ENCODE measurements at places on chromosomes 1 and 21. TPM values are rescaled to one million over a fixed set of nuclear protein-coding genes. Genes with fewer than 3 reads are reported as not detected.
A peak's percentile ranks its signal among the peaks of the same experiment; 100 is the strongest.

KIF26B gene
- 8.6 TPM for total RNA-seq

LGR6 gene
- 9.4 TPM for total RNA-seq

DMBX1 gene
- not detected for total RNA-seq

DRAM2 gene
- total RNA-seq = 31.1 TPM

SV2A gene
- total RNA-seq = 16.7 TPM

ZDHHC18 gene
- total RNA-seq = 19.8 TPM

CYP4X1 gene
- 0.38 TPM for total RNA-seq

TDRD10 gene
- not detected for total RNA-seq

DNALI1 gene
- total RNA-seq = 10.5 TPM

ADAMTS5 gene
- total RNA-seq = 65.0 TPM

DNA sequence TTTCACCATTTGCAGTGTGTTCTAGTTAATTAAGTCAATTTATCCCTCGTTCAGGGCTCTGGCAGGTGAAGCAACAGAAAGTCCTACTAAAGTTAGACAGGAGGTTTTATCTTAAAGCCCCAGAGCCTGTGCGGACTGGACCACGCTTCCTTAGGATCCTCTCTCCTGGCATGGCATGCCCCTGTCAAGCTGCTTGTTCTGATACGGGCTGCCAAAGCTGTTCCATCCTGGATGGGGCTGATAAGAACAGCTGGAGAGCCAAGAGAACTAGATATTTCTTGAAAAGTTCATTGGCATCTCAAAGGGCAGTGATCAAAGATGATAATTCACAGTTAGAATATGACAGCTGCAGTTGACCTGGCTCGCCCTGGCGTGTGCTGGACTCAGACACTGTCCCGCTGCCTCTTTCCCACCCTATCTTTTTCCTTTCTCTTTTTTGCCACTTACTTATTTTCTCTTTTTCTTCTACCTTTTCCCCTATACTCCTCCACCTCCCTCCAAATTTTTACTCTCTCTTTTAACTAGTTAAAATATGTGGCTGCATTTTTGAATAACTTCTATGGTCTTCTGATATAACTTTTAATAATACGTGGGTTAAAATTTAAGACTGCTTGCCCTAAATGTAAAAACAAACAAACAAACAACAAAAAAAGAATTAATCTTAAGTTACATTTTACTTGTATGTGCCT lies 96.7 kb downstream of the ABCA4 start:
- no peaks in the 10 kb centered on the region for H3K27me3 ChIP-seq
- no peaks in the 10 kb centered on the region for H3K36me3 ChIP-seq
- peaks cover 48% of the 10 kb centered on the region for H3K4me1 ChIP-seq
- DNase-seq = no peak
- no peak overlapping the region for H3K27ac ChIP-seq
- no peak overlapping the region for H3K4me3 ChIP-seq

GRCh38 chr1:43912607-43913006 lies 21.0 kb upstream of the ARTN start:
- H3K4me1 ChIP-seq = peaks cover 17% of the 10 kb centered on the region
- no peaks in the 10 kb centered on the region for H3K27me3 ChIP-seq
- H3K4me3 ChIP-seq = no peak overlapping the region
- H3K36me3 ChIP-seq = peaks cover 4% of the 10 kb centered on the region
- no peak for DNase-seq
- peak overlapping the region; percentile 71 for H3K27ac ChIP-seq

DNA sequence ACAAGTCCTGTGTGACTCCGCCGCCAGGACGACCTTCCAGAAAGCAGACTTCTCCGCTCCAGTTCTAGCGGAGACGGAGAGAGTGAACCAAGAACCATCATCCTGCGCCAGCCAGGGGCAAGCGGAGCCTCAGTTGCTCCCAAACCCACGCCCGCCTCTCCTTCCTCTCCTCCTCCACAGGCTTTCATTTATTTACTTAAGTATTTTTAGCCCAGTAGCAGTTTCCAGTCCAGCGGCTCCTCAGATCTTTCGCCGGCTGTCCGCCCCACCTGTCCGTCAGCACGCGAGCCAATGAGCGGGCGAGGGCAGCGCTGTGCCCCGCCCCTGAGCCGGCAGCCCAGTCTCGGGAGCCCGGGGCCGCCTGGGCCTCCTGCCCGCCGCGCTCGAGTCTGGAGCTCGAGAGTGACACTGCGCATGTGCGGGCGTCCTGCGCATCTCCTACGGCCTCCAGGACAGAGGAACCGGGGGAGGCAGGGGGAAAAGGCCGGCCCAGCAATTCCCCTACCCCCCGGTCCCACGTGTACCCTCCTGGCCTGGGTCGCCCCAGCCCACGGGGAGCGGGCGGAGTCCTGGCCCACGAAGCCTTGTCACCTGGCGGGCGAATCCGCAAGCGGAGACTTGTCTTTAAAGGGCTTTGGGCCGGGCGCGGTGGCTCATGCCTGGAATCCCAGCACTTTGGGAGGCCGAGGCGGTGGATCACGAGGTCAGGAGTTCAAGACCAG lies at the start of gene FALEC:
Gene FALEC (plus strand): TSS at position 425 of the 722 bp plus-strand sequence.
- DNase-seq = peak; percentile 99
- H3K27me3 ChIP-seq = no peaks in the 10 kb centered on the region
- peaks cover 7% of the 10 kb centered on the region for H3K36me3 ChIP-seq
- H3K27ac ChIP-seq = peak within 1 kb of the TSS; percentile 75

GRCh38 chr1:40530735-40531380 lies 579 bp upstream of the ZNF684 start:
- H3K27me3 ChIP-seq = peaks cover 2% of the 10 kb centered on the region
- peak overlapping the region; percentile 97 for H3K27ac ChIP-seq
- H3K4me1 ChIP-seq = peaks cover 25% of the 10 kb centered on the region
- no peak for DNase-seq

- no peak for DNase-seq
- no peaks in the 10 kb centered on the region for H3K36me3 ChIP-seq
- no peak overlapping the region for H3K27ac ChIP-seq
- no peaks in the 10 kb centered on the region for H3K4me1 ChIP-seq
- no peak overlapping the region for H3K4me3 ChIP-seq
Measured at GRCh38 chr1:65717815-65718454, 74.8 kb upstream of the PDE4B start.

DNA sequence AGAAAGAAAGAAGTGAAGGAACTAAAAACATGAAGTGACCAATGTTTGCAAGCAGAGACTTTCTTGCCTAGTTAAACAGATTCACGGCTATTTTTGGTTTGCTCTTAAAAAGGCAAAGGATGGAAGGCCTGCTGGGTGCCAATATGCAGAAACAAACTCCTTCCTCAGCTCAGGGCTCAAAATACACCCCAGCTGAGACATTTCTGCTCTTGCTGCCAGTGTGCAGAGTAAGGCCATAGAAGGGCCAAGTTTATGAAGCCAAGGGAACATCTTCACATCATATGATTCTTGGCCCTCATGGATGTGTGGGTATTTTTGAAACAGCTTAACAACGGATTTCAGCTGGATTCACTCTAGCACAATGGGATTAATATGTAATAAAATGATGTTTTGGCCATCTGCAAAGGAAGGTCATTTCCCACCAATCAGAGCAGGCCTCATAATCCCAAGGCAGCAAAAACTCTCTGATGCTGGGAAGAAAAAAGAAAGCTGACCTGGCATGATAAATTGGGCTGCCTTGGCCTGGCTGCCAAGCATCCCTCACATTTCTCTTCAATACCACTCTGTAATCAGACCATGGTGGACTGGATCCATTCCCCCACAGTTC lies 70.7 kb downstream of the CAPZB start:
- H3K4me3 ChIP-seq = no peak overlapping the region
- peaks cover 46% of the 10 kb centered on the region for H3K36me3 ChIP-seq
- peak overlapping the region; percentile 77 for H3K27ac ChIP-seq
- no peaks in the 10 kb centered on the region for H3K27me3 ChIP-seq

- no peak overlapping the region for H3K27ac ChIP-seq
- H3K4me3 ChIP-seq = no peak overlapping the region
- H3K27me3 ChIP-seq = no peaks in the 10 kb centered on the region
- no peaks in the 10 kb centered on the region for H3K36me3 ChIP-seq
- no peak for DNase-seq
Measured at GRCh38 chr1:101484689-101485338, 248.0 kb downstream of the S1PR1 start.

GRCh38 chr1:110038271-110038670 lies 3.8 kb downstream of the STRIP1 start:
- no peak overlapping the region for H3K4me3 ChIP-seq
- H3K4me1 ChIP-seq = peaks cover 24% of the 10 kb centered on the region
- H3K27me3 ChIP-seq = no peaks in the 10 kb centered on the region
- no peak for DNase-seq
- peaks cover 33% of the 10 kb centered on the region for H3K36me3 ChIP-seq

GRCh38 chr21:39518055-39518846 lies 66.5 kb downstream of the SH3BGR start:
- no peak overlapping the region for H3K27ac ChIP-seq
- H3K4me3 ChIP-seq = no peak overlapping the region
- no peaks in the 10 kb centered on the region for H3K4me1 ChIP-seq
- H3K27me3 ChIP-seq = peaks cover 35% of the 10 kb centered on the region

- no peak for DNase-seq
- H3K27me3 ChIP-seq = peaks cover 51% of the 10 kb centered on the region
- no peak overlapping the region for H3K27ac ChIP-seq
- no peak overlapping the region for H3K4me3 ChIP-seq
- no peaks in the 10 kb centered on the region for H3K4me1 ChIP-seq
- no peaks in the 10 kb centered on the region for H3K36me3 ChIP-seq
Measured at GRCh38 chr1:153478692-153479618, 18.5 kb upstream of the S100A7 start.

DNA sequence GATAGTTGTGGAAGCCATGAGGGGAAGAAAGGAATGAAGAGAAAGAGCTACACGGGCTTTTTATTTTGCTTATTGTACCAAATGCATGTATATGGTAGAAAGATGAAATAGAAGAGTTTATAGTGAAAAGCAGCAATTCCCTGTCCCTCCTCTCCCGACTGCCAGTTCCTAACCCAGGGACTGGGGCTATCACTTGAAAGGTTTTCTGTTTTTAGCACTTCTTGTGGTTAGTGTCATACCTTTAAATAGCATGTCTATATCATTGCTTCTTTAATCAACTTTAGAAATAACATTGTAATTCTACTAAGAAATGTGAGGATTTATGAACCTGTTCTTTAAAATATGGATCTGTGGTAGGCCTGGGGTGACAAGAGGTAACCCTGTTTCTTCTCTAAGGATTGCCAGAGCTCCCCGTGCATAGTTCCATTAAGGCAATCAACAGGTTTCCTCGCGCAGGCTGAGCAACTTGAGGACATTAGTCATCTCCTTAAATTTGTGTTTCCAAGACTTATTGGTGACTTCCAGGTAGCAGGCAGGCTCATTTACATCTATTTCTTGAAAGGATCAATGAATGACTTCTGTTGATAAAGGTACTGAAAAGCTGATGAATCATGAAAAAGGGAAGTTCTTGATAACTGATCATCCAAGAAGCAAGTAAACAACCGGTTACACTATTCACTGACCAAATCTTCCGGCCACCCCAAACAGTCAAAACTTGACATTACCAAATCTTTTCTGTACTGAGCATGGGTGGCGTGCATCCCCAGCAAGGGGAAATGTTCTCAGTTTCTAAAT lies 37.8 kb upstream of the S1PR1 start:
- peaks cover 5% of the 10 kb centered on the region for H3K4me1 ChIP-seq
- no peak overlapping the region for H3K27ac ChIP-seq

DNA sequence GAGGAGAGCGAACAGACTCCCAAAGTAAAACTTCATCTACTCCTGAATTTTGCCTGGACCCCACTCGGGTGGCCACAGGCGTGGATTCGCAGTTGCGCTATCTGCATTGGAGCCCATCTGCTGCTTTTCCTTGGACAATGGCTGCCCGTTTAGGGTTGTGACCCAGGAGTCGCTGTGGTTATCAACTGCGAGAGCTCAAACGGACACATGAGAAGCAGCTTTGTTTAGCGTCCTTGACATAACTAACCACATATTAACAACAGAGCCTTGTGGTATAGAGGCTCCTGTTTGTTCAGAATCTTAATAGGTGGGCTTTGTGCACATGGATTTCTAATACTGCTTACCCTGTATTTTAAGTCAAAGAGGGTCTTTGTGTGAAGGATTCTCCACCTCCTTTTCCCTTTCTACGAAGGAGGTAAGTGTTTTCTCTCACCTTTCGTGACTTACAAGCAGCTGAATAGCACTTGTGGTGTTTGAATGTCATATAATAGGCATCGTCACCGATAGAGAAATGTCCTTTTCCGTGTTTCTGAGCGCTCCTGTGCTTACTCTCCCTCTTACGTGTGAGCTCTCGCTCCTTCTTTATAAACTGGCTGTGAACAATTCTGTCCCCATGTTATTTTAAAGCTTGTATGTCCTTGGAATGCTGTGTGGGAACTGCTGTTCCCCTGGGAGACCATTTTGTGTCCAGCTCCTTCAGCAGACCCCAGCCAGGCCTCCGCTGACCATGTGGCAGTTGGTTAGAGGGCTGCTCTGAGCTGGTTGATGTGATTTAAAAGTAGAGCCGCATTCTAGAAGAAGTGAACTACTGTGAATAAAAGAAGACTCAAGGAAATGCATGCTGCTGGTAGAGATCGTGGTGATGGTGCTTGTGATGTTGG lies 441.4 kb downstream of the RPS6KC1 start:
- peaks cover 4% of the 10 kb centered on the region for H3K27me3 ChIP-seq
- no peak overlapping the region for H3K27ac ChIP-seq
- DNase-seq = no peak
- no peaks in the 10 kb centered on the region for H3K4me1 ChIP-seq
- no peaks in the 10 kb centered on the region for H3K36me3 ChIP-seq

- peaks cover 12% of the 10 kb centered on the region for H3K36me3 ChIP-seq
- H3K4me1 ChIP-seq = peaks cover 41% of the 10 kb centered on the region
- H3K4me3 ChIP-seq = no peak overlapping the region
- no peaks in the 10 kb centered on the region for H3K27me3 ChIP-seq
- DNase-seq = no peak
- H3K27ac ChIP-seq = no peak overlapping the region
Measured at GRCh38 chr21:43916691-43917514, 51.9 kb downstream of the AGPAT3 start.

- no peaks in the 10 kb centered on the region for H3K27me3 ChIP-seq
- H3K4me3 ChIP-seq = no peak overlapping the region
- no peak for DNase-seq
Measured at GRCh38 chr1:116001739-116002487, 25.6 kb downstream of the SLC22A15 start.

DNA sequence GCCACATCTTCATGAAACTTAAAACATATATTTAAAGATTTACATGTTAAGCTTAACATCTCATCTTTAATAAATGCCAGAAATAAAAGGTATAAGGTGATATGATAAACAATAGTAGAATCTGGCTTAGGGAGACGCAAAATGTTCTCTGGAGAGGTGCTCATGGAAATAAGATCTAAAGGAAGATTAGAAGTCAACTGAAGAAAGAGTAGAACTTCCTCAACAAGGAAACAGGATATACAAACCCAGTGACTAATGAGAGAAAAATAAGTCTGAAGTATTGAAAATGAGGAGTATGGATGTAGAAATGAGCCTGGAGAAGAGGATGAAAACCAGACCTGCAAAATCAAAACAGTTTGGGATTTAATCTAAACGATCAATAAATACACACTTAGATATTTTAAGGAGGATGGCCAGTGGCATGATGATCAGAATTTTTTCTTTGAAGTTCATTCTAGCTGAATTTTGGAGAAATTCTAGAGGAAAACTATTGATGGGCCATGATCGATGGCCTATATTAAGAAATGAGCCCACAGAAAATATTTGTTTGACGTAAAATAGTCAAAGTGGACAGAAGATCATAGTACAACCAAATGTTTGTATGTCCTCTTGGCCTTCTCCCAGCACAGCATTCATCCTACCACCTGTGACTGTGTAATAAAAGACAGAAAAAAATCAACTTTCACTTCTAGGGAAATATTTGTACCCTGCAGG lies 387.9 kb upstream of the PTBP2 start:
- H3K4me1 ChIP-seq = peaks cover 4% of the 10 kb centered on the region
- no peaks in the 10 kb centered on the region for H3K27me3 ChIP-seq
- no peak overlapping the region for H3K27ac ChIP-seq
- no peaks in the 10 kb centered on the region for H3K36me3 ChIP-seq
- H3K4me3 ChIP-seq = no peak overlapping the region
